ENCODE measurements at places on chromosomes 11 and 22.

- DNase-seq: no peak
Observed at GRCh38 chr11:120940160-120940848, 83.6 kb upstream of the TBCEL start.

GRCh38 chr11:16779436-16779835, 41.0 kb downstream of the C11orf58 start:
- no peak for DNase-seq

DNA sequence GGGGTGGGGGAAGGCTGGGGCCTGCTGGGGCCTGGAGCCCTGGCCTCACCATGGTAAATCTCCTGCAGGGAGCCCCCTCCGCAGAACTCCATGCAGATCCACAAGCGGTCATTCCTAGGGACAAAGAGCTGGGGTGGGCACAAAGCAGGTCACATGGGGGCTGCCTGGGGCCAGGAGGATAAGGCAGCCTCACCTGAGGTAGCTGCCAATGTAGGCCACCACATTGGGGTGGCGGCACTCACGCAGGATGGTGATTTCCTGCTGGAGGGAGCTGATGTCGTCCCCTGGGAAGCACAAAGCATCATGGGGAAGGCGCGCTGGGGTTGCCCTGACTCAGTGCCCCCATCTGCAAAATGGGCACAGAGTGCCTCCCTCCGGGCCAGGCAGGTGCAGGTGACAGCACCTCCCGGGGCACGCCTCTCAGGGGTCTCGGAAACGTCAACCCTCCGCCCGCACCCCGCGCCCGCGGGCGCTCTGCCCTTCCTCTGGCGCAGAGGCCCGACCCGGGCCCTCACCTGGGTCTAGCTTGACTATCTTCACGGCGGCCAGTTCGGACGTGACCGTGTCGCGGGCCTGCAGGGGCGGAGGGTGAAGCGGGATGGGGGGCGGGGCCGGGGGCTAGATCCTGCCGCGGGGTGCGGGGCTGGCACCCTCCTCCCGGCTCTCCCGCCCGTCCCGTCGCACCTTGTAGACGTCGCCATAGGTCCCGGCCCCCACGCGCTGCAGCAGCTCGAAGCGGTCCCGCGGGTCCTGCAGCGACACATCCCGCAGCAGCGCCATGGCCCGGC, 450 bp downstream of the MAP4K2 start:
- DNase-seq: no peak

GRCh38 chr11:72705442-72706365, 31.5 kb upstream of the PDE2A start:
- DNase-seq: no peak

- no peak for DNase-seq
Observed at GRCh38 chr22:49850021-49850911, 3.4 kb upstream of the ZBED4 start.

GRCh38 chr11:106391771-106392420, 314.4 kb downstream of the AASDHPPT start:
- no peak for DNase-seq

DNA sequence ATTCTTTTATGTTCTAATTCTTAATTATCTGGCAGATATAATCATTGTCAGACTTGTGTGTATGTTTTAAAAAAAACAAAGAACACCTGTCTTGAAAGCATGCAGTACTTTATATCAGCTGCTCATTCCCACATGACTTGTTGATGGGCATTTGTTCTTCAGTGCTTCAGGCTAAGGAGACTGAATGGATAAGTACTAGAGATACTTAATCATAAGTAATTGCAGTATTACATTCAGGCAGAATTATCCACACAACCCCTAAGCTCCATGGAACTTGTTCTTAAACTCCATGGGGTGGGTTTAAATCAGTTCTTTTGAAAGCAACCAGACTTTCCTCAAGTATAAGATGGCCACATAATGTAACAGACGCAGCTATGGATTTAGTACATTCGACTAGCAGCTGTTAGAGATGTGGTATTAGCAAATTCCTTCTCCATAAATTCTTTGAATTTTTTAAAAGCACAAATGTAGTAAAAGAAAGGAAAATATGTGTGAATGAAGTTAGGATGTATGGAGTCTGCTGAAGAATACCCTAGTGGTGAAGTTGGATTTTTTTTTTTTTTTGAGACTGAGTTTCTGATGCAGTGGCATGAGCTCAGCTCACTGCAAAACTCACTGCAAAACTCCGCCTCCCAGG, 3.0 kb downstream of the JAM3 start:
- DNase-seq: no peak

DNA sequence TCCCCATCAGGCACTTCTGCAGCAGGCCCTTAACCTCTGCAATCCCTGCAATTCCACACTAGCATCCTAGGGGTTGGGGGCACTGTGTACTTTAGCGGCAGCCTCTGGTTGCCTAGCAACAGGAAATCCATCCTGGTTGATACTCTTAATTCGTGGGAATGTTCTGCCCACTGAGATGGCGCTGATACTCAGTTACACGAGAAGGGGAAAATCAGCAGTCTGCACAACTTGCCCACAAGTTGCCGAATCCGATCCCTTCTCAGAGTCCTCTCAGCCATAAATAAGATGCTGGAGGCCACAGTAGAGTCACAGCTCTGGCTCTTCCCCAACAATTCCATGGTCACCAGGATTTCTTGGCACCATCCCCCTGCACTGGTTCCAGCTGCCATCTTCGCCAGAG, 57.6 kb upstream of the CRYBB3 start:
- DNase-seq: no peak

GRCh38 chr22:33116841-33117547, 58.8 kb upstream of the SYN3 start:
- no peak for DNase-seq

DNA sequence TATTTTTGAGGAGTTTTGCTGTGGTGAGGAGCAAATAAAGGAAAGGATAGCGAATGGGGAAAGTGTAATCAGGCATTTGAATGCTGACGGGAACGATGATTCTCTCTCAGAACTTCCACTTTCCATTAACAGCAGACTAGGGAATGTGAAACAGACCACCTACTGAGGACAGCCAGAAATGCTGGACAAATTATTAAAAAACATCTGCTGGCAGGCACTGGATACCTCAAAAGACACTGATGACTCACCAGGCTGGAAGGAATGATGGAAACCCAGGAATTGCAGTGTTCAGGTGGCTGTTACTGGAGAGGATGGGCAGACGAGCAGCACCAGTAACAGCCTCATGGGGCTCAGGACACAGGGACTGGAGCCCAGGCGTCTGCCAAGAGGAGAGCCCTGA, 33.4 kb downstream of the PLA2G6 start:
- DNase-seq: no peak

DNA sequence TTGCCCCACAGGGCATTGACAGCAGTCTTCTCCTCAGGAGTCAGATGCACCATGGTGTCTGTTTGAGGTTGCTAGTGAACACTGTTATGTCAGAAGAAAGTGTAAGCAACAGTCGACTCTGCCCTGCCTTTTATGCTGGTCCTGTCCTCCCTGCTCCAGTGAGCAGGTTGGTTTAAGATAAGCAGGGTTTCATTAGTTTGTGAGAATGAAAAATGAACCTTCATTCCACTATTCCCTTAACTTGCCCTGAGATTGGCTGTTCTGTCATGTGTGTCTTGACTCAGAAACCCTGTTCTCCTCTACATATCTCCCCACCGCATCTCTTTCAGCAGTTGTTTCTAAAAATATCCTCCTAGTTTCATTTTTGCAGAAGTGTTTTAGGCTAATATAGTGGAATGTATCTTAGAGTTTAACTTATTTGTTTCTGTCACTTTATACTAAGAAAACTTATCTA, at the start of gene HBD:
Gene HBD (minus strand): TSS at position 103 of the 454 bp plus-strand sequence. CDS start 50 bp downstream, at position 53.
- no peak for DNase-seq

GRCh38 chr11:3631331-3631730, 10.5 kb downstream of the ART5 start:
- DNase-seq: no peak

DNA sequence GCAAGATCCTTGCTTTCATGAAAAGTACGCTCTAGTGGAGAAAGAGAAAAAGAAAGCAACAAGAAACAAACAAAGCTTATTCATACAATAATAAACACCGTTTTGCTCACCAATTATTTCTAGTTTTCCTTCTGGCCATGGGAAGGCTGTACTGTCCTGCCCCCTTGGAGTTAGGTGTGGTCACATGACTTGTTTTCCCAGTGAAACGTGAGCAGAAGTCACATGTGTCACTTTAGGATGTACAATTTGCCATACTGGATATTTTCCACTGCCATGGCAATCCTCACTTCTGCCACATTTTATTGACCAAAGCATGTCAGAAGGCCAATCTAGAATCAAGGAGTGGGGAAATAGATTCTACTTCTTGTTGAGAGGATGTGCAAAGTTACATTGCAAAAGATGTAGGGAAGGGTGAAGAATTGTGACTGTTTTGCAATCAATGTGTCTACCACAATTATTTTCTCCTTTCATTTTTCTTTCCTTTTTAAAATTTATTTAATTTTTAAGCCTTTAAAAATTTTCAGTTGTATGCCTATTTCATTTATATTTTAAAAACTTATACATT, 24.3 kb upstream of the TRAF6 start:
- no peak for DNase-seq

DNA sequence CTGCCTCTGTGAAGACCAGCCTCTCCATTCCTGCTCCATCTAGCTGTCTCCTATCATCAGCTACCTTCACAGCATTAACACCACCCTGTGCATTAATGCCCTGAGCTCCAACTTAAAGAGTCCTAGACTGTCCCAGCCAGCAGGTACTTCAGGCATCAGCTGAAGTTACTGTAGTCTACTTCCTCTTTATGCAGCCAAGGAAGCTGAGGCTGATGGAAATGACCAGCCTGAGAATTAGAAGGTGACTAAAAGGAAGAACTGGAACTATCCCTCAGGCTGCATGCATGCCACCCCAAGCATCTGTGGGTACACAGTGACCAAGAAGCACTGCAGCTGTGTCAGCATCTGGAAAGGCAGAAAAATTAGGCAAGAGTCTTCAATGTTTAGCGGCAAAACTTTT, 28.2 kb downstream of the MS4A10 start:
- no peak for DNase-seq

- DNase-seq: no peak
Observed at GRCh38 chr22:17767233-17768065, 6.8 kb downstream of the BID start.

DNA sequence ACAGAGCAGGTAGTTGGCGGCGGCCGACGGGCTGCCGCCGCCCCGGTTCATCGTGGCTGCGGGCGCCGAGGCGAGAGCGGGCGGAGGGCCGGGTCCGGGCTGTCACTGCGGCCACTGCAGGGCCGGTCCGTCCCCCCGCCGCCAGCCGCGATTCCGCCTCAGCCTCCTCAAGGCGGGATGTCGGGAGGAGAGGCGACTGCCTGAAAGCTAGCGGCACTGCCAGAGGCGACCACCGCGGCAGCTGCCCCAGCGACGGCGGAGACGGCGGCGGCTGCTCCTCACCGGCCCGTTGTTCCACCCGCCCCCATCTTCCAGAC, 234 bp downstream of the SESN3 start:
- DNase-seq: no peak

DNA sequence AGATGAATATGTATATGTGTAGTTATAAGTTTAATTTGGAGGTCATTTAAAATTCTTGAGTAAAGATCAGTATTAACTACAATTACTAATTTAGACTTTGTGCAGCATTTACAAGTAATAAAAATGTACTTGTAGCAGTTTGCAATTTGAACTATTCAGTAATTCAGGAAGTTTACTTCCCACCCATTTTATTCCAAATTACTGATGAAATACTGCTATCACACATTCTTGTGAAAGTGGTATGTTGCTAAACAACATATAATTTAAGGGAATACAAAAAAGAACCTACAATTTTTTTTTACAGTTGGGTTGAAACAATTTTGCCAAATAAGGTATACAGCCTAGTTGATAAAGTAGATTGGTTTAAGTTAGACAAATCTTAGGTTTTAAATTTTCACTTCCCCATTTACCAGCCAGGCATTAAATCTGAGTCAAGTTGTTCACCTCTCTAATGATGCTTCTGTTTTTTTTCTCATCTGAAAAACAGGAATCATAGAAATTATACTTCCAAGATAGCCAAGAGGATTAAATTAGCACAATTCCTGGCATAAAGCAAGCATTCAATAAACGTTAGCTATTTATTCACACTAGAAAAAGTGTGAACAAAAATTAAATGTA, 45.3 kb downstream of the ZBTB44 start:
- DNase-seq: no peak

GRCh38 chr11:134366254-134366653, 34.5 kb downstream of the GLB1L2 start:
- DNase-seq: no peak

- DNase-seq: no peak
Observed at GRCh38 chr22:35299217-35299672, 449 bp upstream of the TOM1 start.

DNA sequence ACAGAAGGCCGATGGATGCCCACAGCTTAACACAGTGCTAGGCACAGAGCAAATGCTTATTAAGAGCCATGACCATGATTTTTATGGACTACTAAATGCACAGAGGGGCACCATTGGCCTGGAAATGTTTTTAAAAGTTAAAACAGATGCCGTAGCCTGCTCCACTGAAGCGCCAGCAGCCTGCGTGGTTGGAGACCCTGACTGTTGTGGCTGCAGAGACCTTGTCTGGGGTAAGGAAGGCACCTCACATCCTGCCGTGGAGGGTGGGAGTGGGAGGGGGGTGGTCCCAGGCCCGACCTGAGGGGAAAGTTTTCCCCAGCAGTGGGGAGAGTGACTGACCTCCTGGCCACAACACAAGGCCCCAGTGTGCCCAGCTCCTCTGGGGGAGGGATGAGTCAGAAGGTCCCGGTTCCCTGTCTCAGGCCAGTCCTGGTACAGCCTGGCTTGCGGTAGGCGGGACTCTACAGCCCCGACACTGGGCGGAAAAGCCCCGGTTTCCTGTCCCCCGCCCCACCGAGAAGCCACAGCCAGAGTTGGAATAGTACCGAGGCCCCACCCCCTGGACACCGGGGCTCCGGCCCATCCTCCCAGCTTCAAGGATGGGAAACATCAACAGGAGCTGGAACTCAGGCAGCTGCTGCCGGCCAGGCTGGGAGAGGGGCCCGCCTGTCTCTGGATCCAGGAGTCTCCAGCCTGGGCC, 7.0 kb downstream of the CHST1 start:
- DNase-seq: peak; percentile 52

DNA sequence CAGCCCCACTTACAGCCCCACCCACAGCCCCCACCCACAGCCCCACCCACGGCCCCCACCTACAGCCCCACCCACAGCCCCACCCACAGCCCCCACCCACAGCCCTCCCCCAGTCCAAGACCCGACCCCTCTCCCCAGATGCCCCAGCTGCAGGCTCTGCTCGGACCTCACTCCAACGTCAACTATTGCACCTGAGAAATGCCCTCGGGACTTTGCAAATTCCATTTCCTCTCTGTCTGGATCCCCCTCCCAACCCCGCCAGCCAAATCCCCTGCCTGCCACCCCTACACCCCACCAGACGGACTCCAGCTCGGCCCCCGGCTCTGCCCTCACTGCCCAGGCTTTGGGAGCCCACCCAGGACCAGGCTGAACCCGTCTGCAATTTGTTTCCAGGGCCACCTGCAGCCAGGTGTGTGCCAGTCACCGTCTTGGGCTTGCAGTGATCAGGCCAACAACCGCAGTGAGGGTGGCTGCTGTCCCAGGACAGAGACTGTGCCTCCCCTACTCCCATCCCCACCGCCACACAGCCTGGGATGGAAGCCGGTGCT, 662.8 kb downstream of the BRD1 start:
- no peak for DNase-seq

GRCh38 chr11:11579012-11579988, 42.5 kb downstream of the GALNT18 start:
- no peak for DNase-seq

Data from dorsolateral prefrontal cortex (tissue), 122 donors.